ENCODE measurements at places on chromosomes 16 and 17. TPM values are rescaled to one million over a fixed set of nuclear protein-coding genes. Genes with fewer than 3 reads are reported as not detected.

The AGRP gene
- total RNA-seq, result not detected

The TEX14 gene
- 3.4 TPM for total RNA-seq

The USP43 gene
- total RNA-seq, result not detected

The TERF2IP gene
- total RNA-seq, result 25.4 TPM

The ARL5C gene
- total RNA-seq, result not detected

The ASGR2 gene
- total RNA-seq, result not detected

The KRTAP17-1 gene
- not detected for total RNA-seq

GRCh38 chr17:39846205-39846604, 17.9 kb downstream of the IKZF3 start:
- H3K4me1 ChIP-seq, result no peaks in the 10 kb centered on the region
- DNase-seq, result no peak

GRCh38 chr17:56948491-56948890, 12.4 kb downstream of the COIL start:
- no peaks in the 10 kb centered on the region for H3K27me3 ChIP-seq
- H3K36me3 ChIP-seq, result peaks cover 33% of the 10 kb centered on the region
- H3K4me3 ChIP-seq, result no peak overlapping the region
- no peak for DNase-seq
- H3K27ac ChIP-seq, result no peak overlapping the region

GRCh38 chr17:31508288-31509094, 117.0 kb downstream of the RAB11FIP4 start:
- H3K27ac ChIP-seq, result no peak overlapping the region
- no peaks in the 10 kb centered on the region for H3K4me1 ChIP-seq
- H3K27me3 ChIP-seq, result peaks cover 2% of the 10 kb centered on the region

DNA sequence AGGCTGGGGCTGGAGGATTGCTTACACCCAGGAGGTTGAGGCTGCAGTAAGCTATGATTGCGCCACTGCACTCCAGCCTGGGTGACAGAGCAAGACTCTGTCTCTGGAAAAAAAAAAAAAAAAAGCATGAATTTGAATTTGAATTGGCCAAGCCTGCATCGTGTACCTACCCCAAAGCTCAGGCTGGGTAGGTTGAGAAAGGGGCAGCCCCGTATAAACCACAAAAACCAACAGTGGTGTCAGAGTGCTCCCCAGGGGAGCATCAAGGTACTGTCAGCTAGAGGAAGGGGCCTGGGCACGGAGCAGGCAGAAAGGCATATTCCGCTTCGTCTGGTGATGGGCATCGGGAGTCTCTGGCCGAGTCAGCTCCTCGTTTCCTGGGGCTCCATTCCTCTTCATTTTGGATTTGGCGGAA, 40.9 kb downstream of the RAP1GAP2 start:
- no peaks in the 10 kb centered on the region for H3K36me3 ChIP-seq
- DNase-seq, result no peak
- no peak overlapping the region for H3K27ac ChIP-seq
- H3K4me3 ChIP-seq, result no peak overlapping the region

- DNase-seq, result no peak
- no peak overlapping the region for H3K4me3 ChIP-seq
- no peaks in the 10 kb centered on the region for H3K4me1 ChIP-seq
- H3K27ac ChIP-seq, result no peak overlapping the region
- H3K27me3 ChIP-seq, result peaks cover 4% of the 10 kb centered on the region
- no peaks in the 10 kb centered on the region for H3K36me3 ChIP-seq
Observed at GRCh38 chr17:34081269-34081668, 173.8 kb upstream of the CCL2 start.

DNA sequence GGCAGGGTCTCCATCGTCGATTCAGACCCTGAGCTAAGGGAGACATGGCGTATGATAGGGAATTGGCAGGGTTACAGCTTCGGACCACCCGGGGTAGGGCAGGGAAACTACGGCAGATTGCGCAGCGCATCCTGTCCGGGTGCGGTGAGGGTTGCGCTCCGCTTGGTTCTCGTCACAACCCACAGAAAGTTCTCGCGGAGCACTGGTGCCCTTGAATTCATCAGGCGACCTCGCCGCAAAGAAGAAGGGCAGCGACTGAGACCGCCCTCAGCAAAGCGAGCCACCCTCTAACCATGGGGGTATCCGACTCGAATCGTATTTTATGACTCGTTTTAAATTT, 1.2 kb downstream of the HS3ST3B1 start:
- H3K27ac ChIP-seq, result peak overlapping the region; percentile 66
- peaks cover 12% of the 10 kb centered on the region for H3K4me1 ChIP-seq
- no peak for DNase-seq
- H3K36me3 ChIP-seq, result no peaks in the 10 kb centered on the region
- H3K4me3 ChIP-seq, result peak overlapping the region; percentile 68

GRCh38 chr17:47376247-47376646, 52.5 kb downstream of the EFCAB13 start:
- H3K4me1 ChIP-seq, result no peaks in the 10 kb centered on the region
- H3K27me3 ChIP-seq, result no peaks in the 10 kb centered on the region
- H3K36me3 ChIP-seq, result no peaks in the 10 kb centered on the region
- no peak overlapping the region for H3K4me3 ChIP-seq

- H3K4me1 ChIP-seq, result no peaks in the 10 kb centered on the region
- H3K27ac ChIP-seq, result no peak overlapping the region
- DNase-seq, result no peak
- no peak overlapping the region for H3K4me3 ChIP-seq
Observed at GRCh38 chr16:80065541-80065940, 465.0 kb upstream of the MAF start.

DNA sequence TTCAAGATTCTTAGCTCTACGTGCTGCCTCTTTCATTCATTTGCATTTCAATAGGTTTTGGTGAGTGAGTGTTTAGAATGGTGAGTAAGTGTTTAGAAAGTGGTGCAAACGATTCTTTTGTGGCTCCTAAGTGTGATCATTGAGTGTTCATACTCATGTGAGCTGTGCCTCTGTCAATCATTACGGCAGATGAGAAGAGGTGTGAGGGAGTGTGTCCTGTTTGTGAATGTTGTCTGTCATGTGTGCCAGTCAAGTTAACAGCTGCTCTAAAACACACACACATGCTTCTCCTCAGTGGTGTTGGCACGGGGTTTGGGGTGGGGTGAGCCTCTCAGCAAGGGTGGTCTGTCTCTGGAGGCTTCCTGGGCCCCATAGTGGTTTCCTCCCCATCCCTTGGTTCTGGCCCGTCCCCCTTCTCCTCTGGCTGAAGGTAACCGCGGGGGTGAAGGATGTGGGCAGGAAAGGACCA, 11.4 kb downstream of the MYL4 start:
- no peak overlapping the region for H3K4me3 ChIP-seq
- peaks cover 23% of the 10 kb centered on the region for H3K4me1 ChIP-seq
- no peaks in the 10 kb centered on the region for H3K36me3 ChIP-seq
- no peaks in the 10 kb centered on the region for H3K27me3 ChIP-seq

- no peak for DNase-seq
- H3K4me1 ChIP-seq, result peaks cover 52% of the 10 kb centered on the region
- no peak overlapping the region for H3K4me3 ChIP-seq
- H3K36me3 ChIP-seq, result no peaks in the 10 kb centered on the region
Observed at GRCh38 chr17:78272914-78273258, 41.5 kb downstream of the TMEM235 start.

- no peak for DNase-seq
- no peak overlapping the region for H3K27ac ChIP-seq
Observed at GRCh38 chr16:56042416-56042815, 148.9 kb upstream of the GNAO1 start.

DNA sequence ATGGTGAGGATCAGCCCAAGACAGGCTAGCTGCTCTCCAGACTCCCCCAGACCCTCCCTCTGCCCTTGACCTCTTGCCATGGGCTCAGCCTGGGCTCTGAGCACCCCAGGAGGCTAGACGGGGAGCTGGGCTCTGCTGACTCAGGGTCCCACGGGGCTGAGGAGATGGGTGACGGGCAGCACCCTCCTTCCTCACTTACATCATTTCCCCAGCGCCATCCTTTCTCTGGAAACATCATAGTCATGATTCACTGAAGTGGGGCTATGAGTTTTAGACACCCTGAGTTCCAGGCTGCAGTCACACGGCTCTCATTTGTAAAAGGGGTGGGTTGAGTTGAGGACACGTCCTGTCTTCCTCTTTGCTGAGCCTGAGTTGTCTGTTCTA, 3.0 kb upstream of the ITGAX start:
- H3K4me1 ChIP-seq, result no peaks in the 10 kb centered on the region
- H3K27me3 ChIP-seq, result no peaks in the 10 kb centered on the region

GRCh38 chr17:37019117-37019740, 70.5 kb downstream of the AATF start:
- DNase-seq, result no peak
- peaks cover 27% of the 10 kb centered on the region for H3K36me3 ChIP-seq
- H3K27me3 ChIP-seq, result no peaks in the 10 kb centered on the region
- H3K27ac ChIP-seq, result no peak overlapping the region
- no peak overlapping the region for H3K4me3 ChIP-seq

DNA sequence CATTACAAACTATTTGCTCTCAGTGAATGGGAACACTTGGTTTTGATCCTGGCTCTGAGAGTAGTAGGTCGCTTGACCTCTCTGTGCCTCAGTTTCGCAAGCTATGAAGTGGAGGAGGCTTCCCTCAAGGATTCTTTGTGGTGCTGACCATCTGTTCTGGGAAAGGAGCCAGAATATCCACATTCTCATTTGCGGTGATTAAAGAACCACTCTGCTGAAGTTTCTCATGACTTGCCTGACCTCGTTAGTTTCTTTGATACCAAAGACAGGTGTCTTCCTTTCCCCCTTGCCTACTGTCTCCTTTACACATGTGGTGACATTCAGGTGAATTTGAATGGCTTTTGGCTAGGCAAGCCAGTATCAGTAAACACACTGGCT, 116.0 kb downstream of the SNX29 start:
- no peak overlapping the region for H3K4me3 ChIP-seq
- H3K36me3 ChIP-seq, result no peaks in the 10 kb centered on the region
- H3K4me1 ChIP-seq, result peaks cover 19% of the 10 kb centered on the region
- H3K27me3 ChIP-seq, result no peaks in the 10 kb centered on the region
- no peak overlapping the region for H3K27ac ChIP-seq

Data from SJCRH30 (cell line).